GM04503 (cell line): ENCODE measurements at places on chromosomes 5 and 9.
A peak's percentile ranks its signal among the peaks of the same experiment; 100 is the strongest.

GRCh38 chr5:126402621-126403555 lies 20.3 kb upstream of the GRAMD2B start:
- DNase-seq: peak; percentile 53

GRCh38 chr5:133145436-133146170 lies 93.8 kb downstream of the HSPA4 start:
- DNase-seq: no peak

DNA sequence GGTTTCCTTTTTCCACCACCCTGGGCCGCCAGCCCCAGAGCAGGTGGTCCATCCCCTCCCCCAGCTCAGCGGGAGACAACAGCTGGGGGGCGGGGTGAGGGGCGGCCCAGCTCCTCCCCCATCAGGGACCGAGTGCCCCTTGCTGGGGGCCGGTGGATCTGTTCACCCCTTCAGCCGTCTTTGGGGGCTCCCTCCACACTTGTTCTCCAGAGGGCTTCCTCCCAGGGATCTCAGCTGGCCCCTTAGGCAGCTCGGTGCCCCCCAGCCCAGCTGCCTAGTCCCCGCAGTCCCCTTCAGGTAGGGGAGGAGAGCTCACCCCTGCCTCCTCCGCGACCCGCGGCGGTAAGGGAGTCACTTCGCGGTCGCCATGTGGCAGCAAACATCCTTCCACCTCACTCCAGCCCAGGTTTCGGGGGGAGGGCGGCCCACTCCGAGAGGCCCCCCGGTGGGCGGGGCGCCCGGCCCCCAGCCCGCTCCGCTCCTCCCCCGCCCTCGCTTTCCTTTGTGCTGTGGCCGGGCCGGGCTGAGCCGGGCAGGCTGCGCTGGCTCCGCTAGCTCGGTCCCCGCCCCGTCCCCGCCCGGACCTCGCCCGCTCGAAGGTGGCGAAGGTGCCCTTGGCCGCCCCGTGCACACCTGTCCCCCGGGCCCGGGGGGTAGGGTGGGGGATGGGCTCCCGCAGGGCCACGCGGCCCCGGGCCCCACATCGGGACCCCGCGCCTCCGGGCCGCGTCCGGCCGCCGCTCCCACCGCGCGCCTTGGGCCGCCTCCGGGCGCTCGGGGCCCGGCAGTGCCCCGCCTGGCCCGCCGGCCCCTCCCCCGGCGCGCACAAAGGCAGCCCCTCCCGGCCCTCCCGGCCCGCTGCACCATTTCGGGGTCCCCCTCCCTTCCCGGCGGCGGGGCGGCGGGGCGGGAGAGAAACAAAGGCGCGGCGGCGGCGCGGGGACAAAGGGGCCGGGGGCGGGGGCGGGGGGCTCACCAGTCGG lies 683 bp downstream of the DBN1 start:
- DNase-seq: no peak

- DNase-seq: no peak
Observed at GRCh38 chr9:87682618-87683017, 43.3 kb upstream of the CTSL start.
